ENCODE measurements at places on chromosomes 4 and X.

DNA sequence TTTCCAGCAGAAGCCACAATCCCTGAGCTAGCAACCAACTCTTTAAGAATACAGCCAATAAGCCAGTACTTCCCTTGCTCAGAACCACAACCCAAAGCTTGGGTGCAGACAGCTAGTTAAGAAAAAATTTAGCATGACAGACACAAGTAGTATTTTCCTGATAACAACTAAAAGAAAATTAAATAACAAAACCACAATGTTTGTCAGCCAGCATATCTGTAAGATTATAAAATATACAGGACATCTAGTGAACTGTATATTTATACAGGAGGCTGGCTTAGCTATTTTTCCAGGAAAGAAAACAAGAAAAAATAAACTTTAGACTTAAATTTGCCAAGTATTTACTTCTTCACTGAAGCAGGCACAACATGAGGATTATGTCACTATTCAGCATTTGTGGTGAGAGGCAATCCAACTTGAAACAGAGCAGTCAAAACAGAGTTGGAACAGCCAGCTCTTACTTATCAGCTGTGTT is 6.6 kb downstream of the PF4V1 start:
- no peak for DNase-seq

DNA sequence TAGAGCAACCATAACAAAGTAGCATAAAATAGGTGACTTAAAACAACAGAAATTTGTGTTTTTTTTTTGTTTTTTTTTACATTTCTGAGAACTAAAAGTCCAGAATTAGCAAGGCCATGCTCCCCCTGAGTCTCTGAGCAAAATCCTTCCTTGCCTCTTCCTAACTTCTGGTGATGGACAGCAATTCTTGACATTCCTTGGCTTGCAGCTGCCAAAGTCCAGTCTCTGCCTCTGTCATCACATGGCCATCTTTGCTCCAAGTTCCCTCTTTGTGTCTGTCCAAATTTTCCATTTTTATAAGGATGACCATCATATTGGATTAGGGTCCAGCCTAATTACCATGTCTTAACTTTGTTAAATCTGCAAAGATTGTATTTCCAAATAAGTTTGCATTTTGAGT is 407.2 kb downstream of the PDHA2 start:
- DNase-seq, result no peak

DNA sequence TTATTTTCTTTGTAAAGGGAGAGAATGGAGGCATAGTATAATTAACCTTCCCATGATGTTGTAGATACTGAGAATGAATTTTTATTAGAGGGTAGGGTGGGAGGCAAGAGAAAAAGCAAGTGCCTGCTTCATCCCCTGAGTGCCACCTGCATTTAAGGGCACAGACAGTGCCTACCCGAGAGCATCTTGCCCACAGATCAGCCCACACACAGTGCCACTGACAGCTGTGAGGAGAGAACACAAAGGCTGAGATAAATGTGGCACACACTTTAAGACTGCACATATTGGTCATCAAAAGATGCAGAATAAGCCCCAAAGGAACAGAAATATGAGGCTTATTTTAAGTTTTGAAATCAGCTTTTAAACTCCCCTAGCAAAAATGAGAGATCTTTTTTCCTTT is 250.8 kb downstream of the SLC39A8 start:
- DNase-seq, result no peak

DNA sequence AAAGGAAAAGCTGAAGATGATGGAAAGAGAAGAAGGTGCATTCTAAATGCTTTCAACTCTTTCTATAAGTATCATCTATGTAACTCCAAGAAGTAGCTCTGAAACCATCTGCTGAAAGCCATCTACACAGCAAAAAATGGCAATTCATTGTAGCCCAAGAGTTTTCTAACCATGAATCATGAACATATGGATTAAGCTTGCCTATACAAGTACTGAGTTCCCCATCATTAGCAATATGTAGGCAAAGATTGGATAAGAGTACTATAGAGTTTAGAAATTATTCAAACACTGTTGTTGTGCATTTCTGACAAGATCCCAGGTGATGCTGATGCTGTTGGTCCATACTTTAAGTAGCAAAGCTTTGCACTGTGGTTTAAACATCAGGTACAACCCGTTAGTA is 11.2 kb downstream of the DAPP1 start:
- DNase-seq, result no peak

DNA sequence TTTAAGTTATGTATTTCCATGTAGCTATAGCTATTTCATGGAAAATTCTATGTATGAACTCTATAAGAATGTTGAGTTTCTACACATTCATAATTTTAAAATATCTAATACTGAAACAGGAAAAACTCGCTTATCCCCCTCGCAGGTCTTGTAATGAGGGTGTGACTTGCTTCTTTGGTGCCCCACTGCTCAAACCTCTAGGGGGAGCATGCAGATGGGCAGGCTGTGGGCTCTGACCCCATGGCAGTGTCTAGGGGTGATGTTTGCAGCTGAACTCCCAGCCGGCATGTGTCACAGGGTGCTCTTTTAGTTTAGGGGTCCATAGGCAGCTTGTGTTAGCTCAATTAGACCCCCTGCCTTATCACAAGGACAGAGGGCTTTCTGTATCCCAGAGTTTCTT is 1825.7 kb upstream of the ADGRL3 start:
- DNase-seq, result no peak

DNA sequence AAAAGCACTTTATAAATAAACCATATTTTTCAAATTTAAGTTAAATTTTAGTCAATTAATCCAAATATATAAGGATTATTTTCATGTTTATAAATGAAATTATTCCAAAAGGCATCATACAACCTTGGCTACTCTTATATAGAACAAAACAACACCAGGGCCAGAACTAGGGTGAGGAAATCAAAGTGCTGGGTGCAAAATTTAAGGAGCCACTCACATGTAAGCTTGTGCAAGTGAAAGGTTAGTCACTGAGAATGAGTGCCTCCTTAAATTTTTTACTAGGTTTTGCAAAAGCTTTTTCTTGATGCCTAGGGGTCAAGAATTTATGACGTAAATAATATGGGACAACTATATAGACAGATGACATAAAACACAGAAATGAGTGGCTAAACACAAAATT is 83.4 kb upstream of the COX18 start:
- no peak for DNase-seq

- DNase-seq, result no peak
Measured at GRCh38 chr4:176217510-176217909, 22.1 kb upstream of the SPATA4 start.

DNA sequence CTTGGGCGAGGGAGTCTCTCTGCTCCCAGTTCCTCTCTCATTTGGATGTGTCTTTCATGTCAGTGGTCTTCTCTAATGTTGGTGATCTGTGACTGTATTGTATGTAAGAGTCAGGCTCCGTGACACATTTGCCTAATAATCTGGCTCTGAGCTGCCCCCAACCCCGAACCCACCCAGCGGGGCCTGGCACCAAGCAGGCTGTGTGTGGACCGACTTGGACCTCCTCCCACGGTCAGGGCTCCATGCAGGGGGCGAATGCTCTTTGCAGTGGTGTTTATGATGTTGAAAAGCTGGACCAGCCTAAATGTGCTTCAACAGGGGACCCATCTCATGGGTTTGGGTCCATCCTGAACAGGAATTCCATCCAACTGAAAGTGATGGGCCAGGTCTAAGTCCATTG is 47.0 kb upstream of the ADRA2C start:
- DNase-seq, result no peak

DNA sequence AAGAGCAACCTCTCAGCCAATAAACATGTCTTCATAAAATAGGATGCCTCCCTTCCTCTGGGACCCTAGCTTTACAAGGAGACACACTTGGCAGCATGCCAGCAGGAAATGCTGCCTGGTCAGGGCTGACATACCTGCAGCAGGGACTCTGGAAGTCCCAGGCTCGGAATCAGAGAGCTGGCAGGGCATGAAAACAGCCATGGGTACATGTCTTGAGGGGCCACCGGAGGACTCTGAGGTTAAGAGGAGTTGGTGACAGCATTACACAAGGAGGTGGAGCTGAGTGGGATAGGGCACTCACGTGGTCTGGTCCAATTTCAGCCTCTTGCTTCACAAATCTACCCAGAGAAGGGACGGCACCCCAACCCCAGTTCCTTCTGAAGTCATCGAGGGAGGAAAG is 15.7 kb downstream of the MSX1 start:
- DNase-seq, result no peak

DNA sequence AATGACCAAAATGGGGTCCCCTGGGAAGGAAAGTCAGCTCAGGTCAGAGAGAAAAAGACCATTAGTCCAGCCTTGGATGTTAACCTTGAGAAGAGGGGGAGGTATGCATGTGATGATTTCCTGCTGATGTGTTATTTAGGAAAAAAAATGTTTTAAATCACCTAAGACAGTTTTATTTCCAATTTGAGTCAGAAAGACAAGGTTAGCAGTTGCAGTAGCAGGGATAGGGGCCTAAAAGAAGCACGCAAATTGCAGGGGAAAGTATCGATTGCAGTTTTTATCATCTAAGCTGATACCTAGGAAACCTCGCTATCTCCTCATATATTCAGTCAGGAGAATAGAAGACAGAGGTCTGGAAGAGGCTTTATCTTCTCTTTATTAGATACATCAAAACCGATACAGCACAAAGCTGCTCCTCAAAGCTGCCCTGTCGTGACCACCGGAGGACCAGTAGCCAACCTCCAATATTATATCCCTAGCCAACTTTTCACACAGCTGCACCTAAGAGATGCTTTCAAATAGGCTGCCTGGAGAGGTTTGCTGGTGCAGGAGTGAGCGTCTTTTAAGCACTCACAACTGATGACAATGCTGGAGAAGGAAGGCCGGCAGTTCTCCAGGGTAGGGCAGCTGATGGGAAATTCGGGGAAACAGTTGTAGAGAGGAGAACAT is 289.4 kb downstream of the INPP4B start:
- no peak for DNase-seq

GRCh38 chr4:53620956-53621355 is 29.7 kb upstream of the LNX1 start:
- no peak for DNase-seq

DNA sequence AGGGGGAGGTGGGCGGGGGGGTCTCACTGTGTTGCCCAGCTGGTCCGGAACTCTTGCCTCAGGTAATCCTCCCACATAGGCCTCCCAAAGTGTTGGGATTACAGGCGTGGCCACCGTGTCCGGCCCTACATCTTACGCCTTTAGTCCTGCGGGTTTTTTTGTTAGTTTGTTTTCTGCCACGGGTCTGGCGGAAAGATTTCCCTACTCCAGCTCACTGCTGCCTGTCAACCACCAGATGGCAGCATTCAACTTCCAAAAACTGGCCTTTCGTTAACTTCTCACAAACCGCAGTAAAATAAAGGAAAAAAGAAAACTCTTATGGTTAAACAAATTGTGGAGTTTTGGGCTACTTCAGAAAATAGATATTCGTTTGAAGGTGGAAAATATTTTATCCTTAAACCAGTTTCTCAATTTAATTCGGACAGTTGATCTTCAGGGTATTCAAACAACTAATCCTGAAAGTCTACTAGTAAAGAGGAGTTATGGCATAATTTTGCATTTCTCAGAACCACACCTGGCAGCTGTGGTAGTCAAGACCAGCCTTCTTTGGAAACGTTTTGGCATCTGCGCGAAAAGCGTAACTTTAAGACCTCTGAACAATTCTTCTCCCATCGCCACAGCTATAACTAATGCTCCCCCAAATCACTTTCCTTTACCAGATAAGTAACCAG is 41.1 kb downstream of the LUZP4 start:
- DNase-seq, result peak; percentile 14

GRCh38 chrX:39750256-39750790 is 347.4 kb downstream of the BCOR start:
- no peak for DNase-seq

GRCh38 chr4:93030670-93031069 is 726.9 kb downstream of the GRID2 start:
- DNase-seq, result no peak

All from NCI-H1092 (cell line).